OCI-LY7 (cell line): ENCODE measurements at places on chromosomes 5 and 9. TPM values are rescaled to one million over a fixed set of nuclear protein-coding genes. Genes with fewer than 3 reads are reported as not detected.
A peak's percentile ranks its signal among the peaks of the same experiment; 100 is the strongest.

DNA sequence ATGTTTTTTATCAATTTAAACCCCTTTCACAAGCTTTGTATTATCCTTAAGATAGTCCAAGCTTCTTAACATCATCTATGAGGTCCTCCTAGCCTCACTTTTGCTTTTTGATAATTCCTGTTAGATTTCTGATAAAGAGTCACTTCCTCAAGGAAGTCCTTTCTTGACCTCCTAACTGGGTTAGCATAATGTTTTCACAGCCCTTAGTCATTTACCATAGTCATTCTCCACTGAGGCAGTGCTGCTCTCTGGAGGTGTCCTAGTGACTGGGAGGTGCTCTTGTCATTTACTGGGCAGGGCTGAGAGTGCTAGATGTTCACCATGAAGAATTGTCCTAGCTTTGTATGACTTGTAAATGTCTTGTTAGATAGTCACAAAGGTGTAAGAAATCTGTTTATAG lies 26.4 kb downstream of the TNPO1 start:
- peak; percentile 10 for DNase-seq

- no peak for DNase-seq
Measured at GRCh38 chr5:146337264-146337904, 1.3 kb upstream of the POU4F3 start.

PPIP5K2 gene
- total RNA-seq, result 80.0 and 91.0 TPM in 2 replicates

DNA sequence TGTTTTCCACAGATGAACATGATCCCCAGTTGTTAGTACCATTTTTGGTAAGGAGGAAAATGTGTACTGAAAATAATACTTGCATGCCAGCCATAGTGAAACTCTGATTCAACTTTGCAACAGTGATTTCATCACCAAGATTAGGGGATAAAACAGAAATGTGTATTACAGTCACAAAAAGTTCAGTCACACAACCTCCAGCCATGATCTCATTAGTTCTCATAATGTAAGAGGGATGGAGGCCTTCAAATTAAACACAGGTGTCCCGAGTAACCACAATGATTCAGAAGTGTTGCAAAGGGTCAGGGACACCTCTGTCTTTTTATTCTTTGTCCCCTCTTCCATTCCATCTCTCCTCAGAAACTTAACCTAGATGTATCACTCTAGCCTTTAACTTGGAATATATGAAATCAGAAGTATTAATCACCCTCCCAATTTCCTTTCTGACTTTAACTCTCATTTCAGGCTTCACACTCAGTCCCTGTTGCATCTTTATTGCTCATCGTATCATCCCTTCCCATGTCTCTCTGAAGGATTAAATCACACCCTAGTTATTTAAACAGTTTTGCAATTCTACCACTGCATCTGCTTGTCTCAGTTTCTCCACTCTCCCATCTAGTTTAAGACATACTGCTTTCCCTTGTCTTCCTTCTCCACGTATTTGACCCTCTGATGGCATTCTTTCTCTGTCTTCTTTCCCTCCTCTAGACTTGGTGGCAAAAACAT lies 291.2 kb downstream of the ADAMTS6 start:
- no peak for DNase-seq

C9orf152 gene
- total RNA-seq, result not detected in 2 replicates

ZNF462 gene
- 0.35 and 0.88 TPM in 2 replicates for total RNA-seq

SHC3 gene
- total RNA-seq, result not detected in 2 replicates

- DNase-seq, result no peak
Measured at GRCh38 chr9:126503333-126504085, 110.2 kb upstream of the LMX1B start.

- DNase-seq, result no peak
Measured at GRCh38 chr5:90767710-90768109, 209.1 kb downstream of the ADGRV1 start.

DNA sequence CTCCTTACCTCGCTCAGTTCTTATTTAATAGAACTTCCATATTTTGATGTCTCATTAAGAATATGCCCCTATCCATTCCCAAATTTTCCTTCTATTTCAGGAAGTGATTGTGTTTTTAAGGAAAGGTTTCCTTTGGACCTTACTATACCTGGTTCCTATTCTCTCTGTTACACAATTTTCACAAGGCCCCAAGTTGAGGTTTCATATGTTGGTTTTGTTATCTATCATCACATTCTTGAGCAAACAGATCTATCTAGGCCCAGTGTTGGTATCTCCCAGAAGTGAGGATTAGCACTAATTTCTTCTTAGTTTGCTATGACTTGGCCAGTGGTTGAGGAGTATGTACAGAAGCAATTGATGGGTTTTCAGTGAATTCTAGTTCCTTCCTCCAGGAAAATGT lies 41.5 kb downstream of the ALG2 start:
- no peak for DNase-seq

DEPDC1B gene
- 47.6 and 51.9 TPM in 2 replicates for total RNA-seq

DNA sequence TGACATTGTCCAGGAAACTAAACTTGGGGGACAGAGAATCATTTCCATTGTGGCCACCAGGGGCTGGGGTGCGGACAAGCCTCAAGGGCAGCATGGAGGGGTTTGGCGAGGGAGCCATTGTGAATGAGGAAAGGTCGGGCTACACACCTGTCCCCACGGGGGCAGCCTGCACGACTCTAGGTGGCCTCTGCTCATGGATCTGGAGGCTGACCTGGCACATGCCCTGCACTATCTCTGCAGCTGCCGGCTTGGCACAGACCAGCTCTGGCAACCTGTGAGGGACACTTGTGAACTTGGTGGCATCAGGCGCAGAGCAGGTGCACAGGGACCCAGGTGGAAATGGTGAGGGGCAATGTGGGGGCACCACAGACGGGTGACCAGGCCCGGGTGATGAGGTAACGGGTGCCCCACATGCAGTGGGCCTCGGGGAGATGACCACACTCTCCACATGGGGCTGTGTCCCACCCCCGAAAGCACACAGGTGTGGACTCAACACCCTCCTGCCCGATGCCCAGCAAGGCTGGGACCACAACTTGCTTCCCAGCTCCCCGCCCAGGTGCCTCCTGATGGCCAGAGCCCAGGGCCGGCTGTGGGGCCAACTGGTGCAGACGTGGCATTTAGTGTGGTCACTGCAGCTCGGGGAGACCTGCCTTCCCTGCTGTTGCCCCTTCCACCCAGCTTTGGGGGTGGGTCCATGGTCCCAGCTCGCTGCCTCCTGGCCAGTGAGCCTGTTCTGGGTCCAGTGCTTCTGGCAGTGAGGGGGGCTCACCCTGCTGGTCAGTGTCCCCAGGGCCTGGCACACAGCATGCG lies 60.9 kb upstream of the UBAC1 start:
- DNase-seq, result no peak

GRCh38 chr5:133421394-133421793 lies 190.9 kb downstream of the FSTL4 start:
- peak; percentile 36 for DNase-seq

DNA sequence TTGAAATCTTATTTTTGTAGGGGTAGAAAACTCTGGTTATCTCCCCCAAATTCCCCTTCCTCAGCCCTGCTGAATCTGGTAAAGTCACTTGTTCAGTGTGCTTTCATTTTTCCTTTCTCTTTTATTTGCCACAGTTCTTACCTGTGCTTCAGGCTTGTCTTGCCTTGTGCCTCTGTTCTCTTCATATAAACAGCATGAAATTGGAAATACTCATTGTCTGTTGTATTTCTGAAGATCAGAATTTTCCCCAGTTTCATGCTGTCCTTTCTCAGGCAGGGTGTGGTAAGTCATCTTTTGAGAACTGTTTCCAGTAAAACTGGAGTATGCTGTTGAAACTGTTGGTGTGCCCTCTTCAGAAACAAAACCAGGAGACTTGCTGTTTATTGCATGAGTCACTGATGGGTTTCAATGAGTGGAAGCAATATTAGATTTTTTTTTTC lies 7.0 kb downstream of the PAM start:
- no peak for DNase-seq

DNA sequence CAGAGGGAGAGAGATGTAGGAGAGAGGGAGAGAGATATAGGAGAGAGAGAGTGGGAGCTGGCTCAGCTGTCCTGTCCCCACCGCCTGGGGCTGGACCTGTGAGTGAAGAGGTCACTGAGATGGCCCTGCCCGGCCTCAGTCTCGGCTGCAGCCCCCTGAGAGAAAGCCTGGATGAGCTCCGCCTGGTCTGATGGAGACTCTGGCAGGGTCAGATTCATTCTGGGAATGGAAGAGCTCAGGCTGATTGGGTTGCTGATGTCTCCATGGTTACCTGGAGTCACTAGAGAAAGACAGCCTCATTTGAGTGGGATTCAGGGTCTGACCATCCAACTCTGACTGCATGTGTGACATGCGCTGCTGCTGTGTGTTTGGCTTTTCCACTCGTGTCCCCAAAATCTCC lies 27.1 kb upstream of the SEMA4D start:
- DNase-seq, result no peak

DNA sequence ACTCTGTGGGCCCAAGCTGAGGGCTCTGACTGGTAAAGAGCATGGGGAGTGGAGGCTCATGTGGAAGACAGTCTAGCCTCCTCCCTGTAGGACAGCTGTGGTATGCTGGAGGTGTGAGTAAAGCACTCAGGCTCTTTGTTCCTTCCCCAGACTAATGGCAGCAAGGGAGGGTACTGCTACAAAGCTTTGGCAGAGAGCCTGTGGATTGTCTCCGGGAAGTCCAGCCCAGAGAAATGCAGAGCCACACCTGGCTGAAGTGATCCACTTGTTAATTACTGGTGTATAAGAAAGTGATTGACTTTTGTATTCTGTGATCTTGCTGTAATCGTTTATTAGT lies 161.7 kb downstream of the OXCT1 start:
- DNase-seq, result no peak

GRCh38 chr9:133514460-133515239 lies 10.1 kb downstream of the MYMK start:
- no peak for DNase-seq

DNA sequence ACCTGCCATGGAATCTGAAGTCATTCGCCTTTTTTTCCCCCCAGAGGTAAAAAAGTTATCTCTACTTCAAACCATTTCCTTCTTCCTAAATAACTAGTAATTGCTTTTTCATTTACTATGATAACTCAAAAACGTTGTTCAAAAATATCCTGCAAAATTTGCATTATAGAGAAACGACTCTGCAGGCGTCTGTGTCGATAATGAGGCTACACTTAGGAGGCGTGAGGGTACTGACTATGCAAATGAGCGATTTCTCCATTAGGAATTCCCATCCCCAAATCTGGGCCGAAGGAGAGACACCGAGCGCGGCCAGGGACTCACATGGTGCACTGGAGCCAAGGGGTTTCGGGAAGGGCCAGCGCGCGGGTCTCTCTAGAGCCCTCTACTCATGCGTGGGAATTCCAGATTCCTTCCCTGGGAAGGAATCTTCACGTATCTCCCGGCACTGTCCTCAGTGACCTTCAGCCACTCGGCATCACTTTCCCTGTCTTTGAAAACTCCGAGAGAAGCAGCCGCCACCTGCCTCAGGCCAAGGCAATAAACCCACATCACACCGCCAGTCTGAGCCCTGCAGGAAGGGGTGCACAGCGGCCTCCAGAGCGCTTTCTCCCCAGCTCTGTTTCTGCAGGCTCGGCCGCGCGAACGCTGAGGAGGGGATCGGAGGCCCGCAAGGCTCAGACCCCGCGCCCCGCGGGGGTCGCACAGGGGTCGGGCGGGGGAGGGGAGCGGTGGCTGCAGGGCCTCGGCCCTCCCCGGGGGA lies 718 bp upstream of the DENND4C start:
- DNase-seq, result peak; percentile 81

- no peak for DNase-seq
Measured at GRCh38 chr5:163841-164240, 27.5 kb upstream of the LRRC14B start.

DNA sequence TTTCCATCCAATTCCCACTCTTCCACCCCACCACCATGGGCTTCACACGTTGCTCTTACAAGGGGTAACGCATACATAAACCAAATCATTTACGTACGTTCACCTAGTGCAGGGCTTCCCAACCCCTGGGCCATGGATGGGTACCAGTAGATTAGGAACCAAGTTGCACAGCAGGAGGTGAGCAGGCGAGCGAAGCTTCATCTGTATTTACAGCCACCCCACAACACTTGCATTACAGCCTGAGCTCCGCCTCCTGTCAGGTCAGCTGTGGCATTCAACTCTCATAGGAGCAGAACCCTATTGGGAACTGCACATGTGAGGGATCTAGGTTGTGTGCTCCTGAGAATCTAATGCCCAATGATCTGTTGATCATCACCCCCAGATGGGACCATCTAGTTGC lies 82.3 kb downstream of the CEMIP2 start:
- DNase-seq, result no peak

GRCh38 chr9:112864403-112864802 lies 26.3 kb downstream of the SLC46A2 start:
- no peak for DNase-seq

DNA sequence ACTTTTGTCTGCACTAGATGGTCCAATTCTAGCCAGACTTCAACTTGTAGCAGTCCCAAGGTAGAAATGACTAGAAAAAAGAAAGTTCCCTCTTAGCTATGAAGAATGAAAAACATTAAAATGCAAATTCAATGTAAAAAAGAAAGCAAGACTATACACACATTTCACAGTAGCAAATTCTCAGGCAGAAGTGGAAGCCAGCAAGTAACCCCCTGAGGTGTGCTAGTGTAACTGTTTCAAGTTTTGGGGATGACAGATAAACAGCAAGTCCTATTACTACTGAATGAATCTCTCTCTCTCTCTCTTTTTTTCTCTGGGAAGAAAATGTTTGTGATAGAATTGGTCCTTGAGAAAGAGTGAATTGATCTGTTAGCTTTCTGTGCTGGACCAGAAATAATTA lies 185.6 kb downstream of the EFNA5 start:
- DNase-seq, result no peak

HACD4 gene
- total RNA-seq, result not detected in 2 replicates
